Thyroid gland (tissue), 4 donors: ENCODE measurements at places on chromosomes 3 and 15.
A peak's percentile ranks its signal among the peaks of the same experiment; 100 is the strongest.

- no peaks in the 10 kb centered on the region for H3K4me1 ChIP-seq
- H3K27me3 ChIP-seq: no peaks in the 10 kb centered on the region
- H3K27ac ChIP-seq: no peak overlapping the region
- H3K4me3 ChIP-seq: no peak overlapping the region
- no peak for DNase-seq
- no peaks in the 10 kb centered on the region for H3K36me3 ChIP-seq
Measured at GRCh38 chr3:187586226-187586625, 84.0 kb downstream of the SST start.

- H3K27me3 ChIP-seq: no peaks in the 10 kb centered on the region
- no peak for DNase-seq
- no peak overlapping the region for H3K4me3 ChIP-seq
- no peaks in the 10 kb centered on the region for H3K36me3 ChIP-seq
Measured at GRCh38 chr3:107387555-107387954, 10.3 kb downstream of the CCDC54 start.

DNA sequence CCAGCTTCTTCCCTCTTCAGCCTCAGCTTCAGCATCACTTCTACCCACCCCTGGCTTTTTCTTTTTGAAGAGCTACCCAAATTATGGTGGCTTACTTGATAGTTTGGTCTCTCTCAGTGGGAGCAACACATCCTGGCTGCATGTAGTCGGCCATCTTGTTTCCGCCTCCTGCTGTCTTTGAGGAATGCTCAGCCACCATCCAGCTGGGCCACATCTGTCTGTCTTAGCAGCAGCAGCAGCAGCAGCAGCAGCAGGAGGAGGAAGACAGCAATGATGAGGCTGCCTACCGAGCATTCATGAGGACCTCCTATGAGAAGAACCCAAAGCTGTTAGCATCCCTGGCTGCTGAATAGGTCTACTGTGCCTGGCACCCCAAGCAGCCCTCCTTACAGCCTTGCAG, 19.7 kb downstream of the IL16 start:
- H3K27ac ChIP-seq: no peak overlapping the region
- no peaks in the 10 kb centered on the region for H3K27me3 ChIP-seq
- H3K36me3 ChIP-seq: no peaks in the 10 kb centered on the region
- H3K4me1 ChIP-seq: no peaks in the 10 kb centered on the region
- H3K4me3 ChIP-seq: no peak overlapping the region

- no peaks in the 10 kb centered on the region for H3K4me1 ChIP-seq
- H3K4me3 ChIP-seq: no peak overlapping the region
Measured at GRCh38 chr15:35330048-35330695, 215.8 kb downstream of the DPH6 start.

- H3K27me3 ChIP-seq: no peaks in the 10 kb centered on the region
- H3K27ac ChIP-seq: no peak overlapping the region
- no peaks in the 10 kb centered on the region for H3K36me3 ChIP-seq
- no peak for DNase-seq
Measured at GRCh38 chr15:69945729-69946128, 152.0 kb downstream of the TLE3 start.

DNA sequence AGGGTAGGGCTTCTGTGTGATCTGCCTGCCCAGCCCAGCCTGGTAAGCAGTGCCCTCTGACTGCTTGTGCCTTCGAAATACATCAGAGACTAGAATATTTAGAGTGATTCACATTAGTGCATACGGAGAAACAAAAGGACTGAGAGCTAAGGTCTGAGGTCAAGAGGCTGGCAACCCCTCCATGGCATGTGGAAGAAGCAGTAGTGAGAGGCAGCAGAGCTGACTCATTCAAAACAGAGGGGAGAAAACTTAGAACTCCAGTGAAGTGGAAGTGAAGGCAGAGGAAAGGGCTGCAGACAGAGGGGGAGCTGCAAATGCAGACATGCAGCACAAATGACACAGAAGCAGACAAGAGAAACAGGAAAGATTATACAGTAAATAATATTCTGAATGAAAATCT, 61.6 kb downstream of the ULK4 start:
- no peak overlapping the region for H3K4me3 ChIP-seq
- H3K27me3 ChIP-seq: no peaks in the 10 kb centered on the region
- no peaks in the 10 kb centered on the region for H3K36me3 ChIP-seq
- peak; percentile 64 for DNase-seq
- H3K4me1 ChIP-seq: no peaks in the 10 kb centered on the region
- no peak overlapping the region for H3K27ac ChIP-seq

DNA sequence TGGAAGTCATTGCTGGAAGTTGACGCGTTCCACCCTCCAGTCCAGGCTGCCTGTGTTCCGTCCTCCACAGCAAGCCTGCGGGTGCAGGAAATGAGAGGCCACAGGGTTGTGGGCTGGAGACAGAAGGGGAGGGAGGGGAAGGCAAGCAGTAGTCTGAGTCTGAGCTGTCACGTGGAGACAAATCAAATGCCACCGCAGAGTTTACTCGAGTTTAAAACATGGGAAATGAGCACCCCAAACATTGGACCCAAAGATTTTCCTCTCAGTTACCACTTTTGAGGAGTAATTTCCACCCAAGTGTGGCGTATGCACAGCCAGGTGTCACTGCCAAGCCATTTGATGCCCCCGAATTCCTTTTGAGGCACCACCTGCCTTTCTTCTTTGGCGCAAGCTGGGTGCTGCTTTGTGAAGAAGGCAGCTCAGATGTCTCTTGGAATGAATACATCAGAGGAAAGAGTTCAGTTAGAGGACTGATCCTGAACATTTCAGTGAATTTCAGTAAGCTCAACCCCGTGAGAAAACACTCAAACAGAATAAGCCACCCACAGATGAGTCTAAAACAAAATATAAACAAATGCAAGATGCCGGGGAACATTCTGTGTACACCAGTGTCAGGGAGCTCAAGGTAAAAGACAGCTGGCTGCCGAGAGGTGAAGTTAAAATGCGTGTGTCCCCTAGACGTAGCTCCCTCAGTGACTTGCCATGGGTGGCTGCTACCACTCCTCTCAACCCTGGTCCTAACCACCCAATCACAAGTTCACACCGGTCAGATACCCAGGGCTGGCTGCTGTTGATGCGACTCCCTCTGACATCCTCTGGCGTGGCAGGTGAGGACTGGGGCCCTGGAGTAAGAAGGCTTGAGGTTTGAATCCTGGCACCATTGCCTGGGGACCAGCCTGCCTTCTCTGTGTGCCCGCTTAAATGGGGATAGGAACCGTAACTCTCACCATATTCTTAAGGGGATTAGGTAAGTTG, 203.8 kb downstream of the UACA start:
- peak; percentile 9 for DNase-seq
- no peak overlapping the region for H3K27ac ChIP-seq
- no peak overlapping the region for H3K4me3 ChIP-seq
- H3K4me1 ChIP-seq: no peaks in the 10 kb centered on the region

DNA sequence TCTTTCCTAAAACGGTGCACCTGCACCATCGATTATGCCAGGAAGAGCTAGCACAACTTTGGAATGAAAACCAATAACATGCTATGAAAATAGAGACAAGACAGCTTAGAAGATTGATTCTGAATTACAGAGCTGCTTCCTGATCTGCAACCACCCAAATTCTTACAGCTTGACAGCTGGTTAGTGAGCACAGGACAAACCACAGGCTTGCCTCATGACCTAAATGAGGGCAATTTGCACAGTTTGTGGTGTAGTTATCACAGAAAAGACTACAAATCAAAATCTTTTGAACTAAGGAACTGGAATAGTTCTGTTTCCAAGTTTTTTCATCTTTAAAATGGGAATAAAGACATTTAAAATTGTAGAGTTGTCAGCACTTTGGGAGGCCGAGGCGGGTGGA, 533.5 kb downstream of the NAALADL2 start:
- H3K27ac ChIP-seq: no peak overlapping the region
- no peaks in the 10 kb centered on the region for H3K4me1 ChIP-seq
- no peak for DNase-seq
- H3K36me3 ChIP-seq: no peaks in the 10 kb centered on the region

- H3K27me3 ChIP-seq: no peaks in the 10 kb centered on the region
- peaks cover 8% of the 10 kb centered on the region for H3K4me1 ChIP-seq
- DNase-seq: no peak
- no peak overlapping the region for H3K4me3 ChIP-seq
- H3K27ac ChIP-seq: no peak overlapping the region
Measured at GRCh38 chr3:36813305-36813704, 49.0 kb upstream of the DCLK3 start.

DNA sequence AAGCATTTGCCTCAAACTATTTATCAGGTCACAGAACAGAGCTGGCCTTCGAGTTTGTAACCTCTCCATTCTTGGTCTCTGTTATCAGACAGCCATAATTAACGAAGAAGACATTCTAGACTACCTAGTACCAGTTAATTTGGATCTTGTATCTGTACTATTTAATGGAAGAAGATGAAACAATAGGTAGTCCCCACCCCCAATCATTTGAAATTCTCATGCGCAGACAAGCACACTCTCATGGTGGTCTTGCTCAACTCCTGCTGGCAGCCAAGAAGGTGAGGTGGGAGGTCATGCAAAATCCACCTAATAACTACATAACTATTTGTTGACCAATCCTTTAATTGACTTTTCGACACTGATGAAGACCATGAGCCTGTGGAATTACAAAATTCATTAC, 2.8 kb upstream of the SKIL start:
- no peaks in the 10 kb centered on the region for H3K27me3 ChIP-seq
- H3K36me3 ChIP-seq: no peaks in the 10 kb centered on the region
- no peak overlapping the region for H3K27ac ChIP-seq
- H3K4me1 ChIP-seq: peaks cover 11% of the 10 kb centered on the region

GRCh38 chr3:144263706-144264105, 292.1 kb downstream of the DIPK2A start:
- H3K36me3 ChIP-seq: no peaks in the 10 kb centered on the region
- H3K27ac ChIP-seq: no peak overlapping the region
- no peak overlapping the region for H3K4me3 ChIP-seq
- H3K4me1 ChIP-seq: peaks cover 18% of the 10 kb centered on the region
- no peaks in the 10 kb centered on the region for H3K27me3 ChIP-seq
- DNase-seq: no peak

GRCh38 chr15:75107908-75108838, 84.8 kb downstream of the PPCDC start:
- H3K36me3 ChIP-seq: no peaks in the 10 kb centered on the region
- H3K4me3 ChIP-seq: no peak overlapping the region
- no peak overlapping the region for H3K27ac ChIP-seq
- H3K27me3 ChIP-seq: no peaks in the 10 kb centered on the region
- H3K4me1 ChIP-seq: peaks cover 4% of the 10 kb centered on the region
- DNase-seq: no peak

DNA sequence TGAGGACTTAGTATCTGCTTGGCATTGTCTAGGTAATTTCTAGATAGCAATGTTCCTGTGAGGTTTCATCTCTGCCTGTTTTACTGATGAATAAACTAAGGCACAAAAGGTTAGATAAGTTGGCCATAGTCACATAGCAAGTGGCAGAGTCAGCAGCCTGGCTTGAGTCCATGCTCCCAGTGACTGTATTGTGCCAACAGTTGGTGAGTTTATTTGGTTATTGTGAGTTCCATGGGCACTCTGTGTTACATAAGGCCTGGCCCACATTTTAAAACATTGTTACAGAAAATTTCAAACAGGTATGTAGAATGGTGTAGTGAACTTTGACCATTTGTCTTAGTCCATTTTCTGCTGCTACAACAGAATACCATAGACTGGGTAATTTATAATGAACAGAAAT, 15.2 kb downstream of the MCM2 start:
- no peaks in the 10 kb centered on the region for H3K27me3 ChIP-seq
- no peak overlapping the region for H3K4me3 ChIP-seq
- peak; percentile 82 for DNase-seq
- H3K4me1 ChIP-seq: peaks cover 11% of the 10 kb centered on the region
- peak overlapping the region; percentile 50 for H3K27ac ChIP-seq

- no peaks in the 10 kb centered on the region for H3K27me3 ChIP-seq
- H3K27ac ChIP-seq: no peak overlapping the region
- H3K4me1 ChIP-seq: no peaks in the 10 kb centered on the region
Measured at GRCh38 chr15:45395943-45396342, 17.6 kb upstream of the GATM start.

DNA sequence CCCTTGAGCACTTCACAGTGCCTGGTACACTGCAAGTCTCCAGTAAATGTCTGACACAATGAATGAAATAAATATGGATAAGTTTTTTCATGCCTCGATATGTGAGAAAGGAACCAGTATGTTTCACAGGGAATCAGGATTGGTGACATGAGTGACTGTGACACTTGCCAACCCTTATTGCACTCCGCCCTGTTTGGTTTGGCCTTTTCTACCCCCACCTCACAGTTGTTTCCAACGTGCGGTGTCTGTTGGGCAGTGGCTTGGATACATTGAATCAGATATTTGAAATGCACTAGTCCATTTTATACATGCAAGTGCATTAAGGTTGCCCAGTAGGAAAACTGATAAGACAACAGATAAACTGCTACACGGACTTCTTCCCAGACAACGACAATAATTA, 2.0 kb downstream of the NPHP3 start:
- H3K27me3 ChIP-seq: no peaks in the 10 kb centered on the region
- H3K4me3 ChIP-seq: peak overlapping the region; percentile 1
- peaks cover 20% of the 10 kb centered on the region for H3K4me1 ChIP-seq
- no peak overlapping the region for H3K27ac ChIP-seq
- H3K36me3 ChIP-seq: no peaks in the 10 kb centered on the region

GRCh38 chr15:65318870-65319356, 14.4 kb downstream of the RNU5B-1 start:
- H3K27me3 ChIP-seq: no peaks in the 10 kb centered on the region
- DNase-seq: peak; percentile 76
- peaks cover 7% of the 10 kb centered on the region for H3K4me1 ChIP-seq
- H3K27ac ChIP-seq: no peak overlapping the region
- no peaks in the 10 kb centered on the region for H3K36me3 ChIP-seq

GRCh38 chr3:134239538-134239937, 11.1 kb downstream of the RYK start:
- no peak for DNase-seq
- no peak overlapping the region for H3K4me3 ChIP-seq
- H3K27ac ChIP-seq: no peak overlapping the region
- H3K4me1 ChIP-seq: peaks cover 72% of the 10 kb centered on the region
- no peaks in the 10 kb centered on the region for H3K36me3 ChIP-seq
- no peaks in the 10 kb centered on the region for H3K27me3 ChIP-seq

- peaks cover 35% of the 10 kb centered on the region for H3K4me1 ChIP-seq
- no peaks in the 10 kb centered on the region for H3K36me3 ChIP-seq
- H3K4me3 ChIP-seq: peak overlapping the region; percentile 65
- DNase-seq: peak; percentile 90
- peak overlapping the region; percentile 88 for H3K27ac ChIP-seq
- no peaks in the 10 kb centered on the region for H3K27me3 ChIP-seq
Measured at GRCh38 chr15:72230197-72231065, 559 bp downstream of the PKM start.
